Transverse colon (tissue), 4 donors: ENCODE measurements at places on chromosomes 6 and 20.

DNA sequence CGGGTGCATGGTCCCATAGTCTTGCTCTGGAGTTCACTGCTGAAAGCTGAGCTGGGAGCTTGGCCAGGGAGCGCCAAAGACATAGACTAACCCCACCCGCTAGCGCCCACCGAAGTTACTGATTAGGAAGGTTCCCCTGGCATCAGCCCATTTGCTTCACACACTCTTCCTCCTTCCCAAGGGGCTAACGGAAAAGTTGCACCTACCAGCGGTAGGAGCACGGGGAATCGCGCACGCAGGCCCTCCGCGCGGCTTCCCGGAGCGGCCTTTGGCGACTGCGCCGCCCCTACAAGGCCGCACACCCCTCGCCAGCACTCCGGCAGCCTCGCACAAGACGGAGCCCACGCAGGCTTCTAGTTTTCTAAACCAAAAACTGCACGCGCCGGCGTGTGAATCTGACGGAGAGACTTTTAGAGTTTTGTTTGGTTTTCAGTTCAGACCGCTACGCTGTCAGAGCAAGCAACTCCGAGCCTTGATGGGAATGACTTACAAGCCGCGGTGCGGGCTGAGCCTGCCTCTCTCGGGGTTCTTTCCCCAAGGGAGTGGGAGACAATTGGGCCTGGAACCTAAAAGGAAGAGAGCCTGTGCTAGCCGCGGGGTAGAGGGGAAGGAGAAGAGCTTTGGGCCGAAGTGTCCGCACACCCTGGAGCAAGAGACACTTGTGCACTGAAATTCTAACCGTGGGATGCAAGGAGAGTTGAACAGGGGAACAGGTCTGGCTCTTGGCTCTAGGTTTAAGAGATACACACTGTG, 891 bp upstream of the POU3F2 start:
- H3K36me3 ChIP-seq = no peaks in the 10 kb centered on the region
- H3K27ac ChIP-seq = no peak overlapping the region
- peaks cover 24% of the 10 kb centered on the region for H3K4me1 ChIP-seq
- peak overlapping the region; percentile 39 for H3K4me3 ChIP-seq
- DNase-seq = no peak

DNA sequence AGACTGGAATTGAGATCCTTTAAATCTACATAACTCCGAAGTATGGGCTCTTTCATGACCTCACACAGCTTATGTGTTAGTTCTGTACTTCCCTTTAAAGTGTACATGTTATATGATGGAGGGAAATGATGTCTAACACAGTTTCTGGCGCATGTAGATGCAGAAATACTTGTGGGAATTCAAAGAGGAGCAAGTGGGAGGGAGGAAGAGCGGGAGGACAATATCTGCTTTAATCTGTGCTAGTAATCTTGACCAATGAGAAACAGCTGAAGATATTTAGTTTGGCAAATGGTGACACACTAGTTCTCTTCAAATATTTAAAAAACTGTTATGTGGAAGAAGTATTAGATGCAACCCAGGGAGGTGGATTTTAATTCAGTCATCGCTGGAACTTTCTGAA, 62.9 kb upstream of the PLEKHG1 start:
- H3K36me3 ChIP-seq = no peaks in the 10 kb centered on the region
- H3K4me3 ChIP-seq = no peak overlapping the region
- no peaks in the 10 kb centered on the region for H3K27me3 ChIP-seq
- no peak overlapping the region for H3K27ac ChIP-seq
- peaks cover 4% of the 10 kb centered on the region for H3K4me1 ChIP-seq
- DNase-seq = no peak

DNA sequence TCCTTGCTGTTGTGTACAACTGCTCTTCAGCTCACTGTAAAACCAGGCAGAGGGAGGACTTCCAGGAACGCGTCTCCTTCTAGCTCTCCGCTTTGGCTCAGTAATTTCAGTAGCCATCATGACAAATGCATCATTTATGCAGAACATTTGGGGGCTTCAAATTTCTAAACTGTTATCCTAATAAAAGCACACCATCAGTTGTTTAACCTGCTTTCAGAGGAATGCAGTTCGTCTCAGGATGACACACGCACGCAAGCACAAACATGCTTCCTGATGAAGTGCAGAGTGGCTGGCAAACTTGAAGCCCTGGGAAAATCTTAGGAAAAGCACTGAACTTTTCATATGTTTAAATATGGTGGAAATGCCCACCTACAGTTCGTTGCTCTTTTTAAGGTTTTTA, 24.4 kb downstream of the SLC22A23 start:
- H3K36me3 ChIP-seq = no peaks in the 10 kb centered on the region
- H3K4me3 ChIP-seq = no peak overlapping the region
- H3K4me1 ChIP-seq = peaks cover 19% of the 10 kb centered on the region
- H3K27ac ChIP-seq = no peak overlapping the region
- DNase-seq = no peak

GRCh38 chr6:169964486-169965180, 213.2 kb downstream of the ERMARD start:
- H3K4me1 ChIP-seq = peaks cover 5% of the 10 kb centered on the region
- no peaks in the 10 kb centered on the region for H3K36me3 ChIP-seq
- no peak overlapping the region for H3K4me3 ChIP-seq
- H3K27ac ChIP-seq = no peak overlapping the region

DNA sequence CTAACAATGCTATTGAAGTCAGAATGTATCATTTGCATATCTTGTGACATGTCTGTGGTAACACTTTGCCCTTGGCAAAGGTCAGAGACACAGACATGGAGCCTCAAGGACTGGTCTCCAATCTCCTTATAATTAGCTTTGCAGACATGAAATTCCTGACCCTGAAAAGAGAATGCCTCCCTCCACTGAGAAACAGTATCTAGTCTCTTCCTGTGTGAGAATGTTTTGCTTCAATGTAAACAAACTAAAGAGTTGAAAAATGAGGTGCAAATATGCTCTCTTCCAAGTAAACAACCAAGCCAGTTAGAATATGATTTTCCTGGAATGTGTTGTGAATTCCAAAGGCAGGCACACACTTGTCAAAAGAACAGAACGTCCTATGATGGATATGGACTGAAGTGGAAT, 407.1 kb upstream of the MARCKS start:
- H3K27me3 ChIP-seq = no peaks in the 10 kb centered on the region
- H3K4me3 ChIP-seq = no peak overlapping the region
- no peak for DNase-seq
- H3K27ac ChIP-seq = no peak overlapping the region

DNA sequence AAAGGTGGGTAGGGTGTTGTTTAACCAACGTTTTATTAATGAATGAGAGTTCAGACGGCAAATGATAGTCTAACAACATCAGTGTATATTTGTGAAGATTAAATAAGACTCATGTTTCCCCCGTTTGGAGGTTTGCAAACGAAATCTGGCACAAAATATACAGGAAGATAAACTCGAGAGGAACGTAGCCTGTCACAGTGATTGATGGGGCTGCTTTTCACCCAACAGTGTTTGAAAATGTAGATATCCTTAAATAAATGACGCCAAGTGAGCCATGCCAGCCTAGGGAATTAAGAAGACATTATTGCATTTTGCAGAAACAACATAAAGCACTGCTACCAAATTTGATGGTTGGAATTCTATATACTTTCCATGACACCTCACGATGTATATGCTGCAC, 696.5 kb upstream of the FLRT3 start:
- H3K27me3 ChIP-seq = no peaks in the 10 kb centered on the region
- H3K27ac ChIP-seq = no peak overlapping the region
